ENCODE measurements at places on chromosomes 1 and 21.

GRCh38 chr1:29119121-29119929 is 4.4 kb downstream of the TMEM200B start:
- DNase-seq = no peak

GRCh38 chr1:114320586-114320985 is 166.9 kb upstream of the SYT6 start:
- no peak for DNase-seq

DNA sequence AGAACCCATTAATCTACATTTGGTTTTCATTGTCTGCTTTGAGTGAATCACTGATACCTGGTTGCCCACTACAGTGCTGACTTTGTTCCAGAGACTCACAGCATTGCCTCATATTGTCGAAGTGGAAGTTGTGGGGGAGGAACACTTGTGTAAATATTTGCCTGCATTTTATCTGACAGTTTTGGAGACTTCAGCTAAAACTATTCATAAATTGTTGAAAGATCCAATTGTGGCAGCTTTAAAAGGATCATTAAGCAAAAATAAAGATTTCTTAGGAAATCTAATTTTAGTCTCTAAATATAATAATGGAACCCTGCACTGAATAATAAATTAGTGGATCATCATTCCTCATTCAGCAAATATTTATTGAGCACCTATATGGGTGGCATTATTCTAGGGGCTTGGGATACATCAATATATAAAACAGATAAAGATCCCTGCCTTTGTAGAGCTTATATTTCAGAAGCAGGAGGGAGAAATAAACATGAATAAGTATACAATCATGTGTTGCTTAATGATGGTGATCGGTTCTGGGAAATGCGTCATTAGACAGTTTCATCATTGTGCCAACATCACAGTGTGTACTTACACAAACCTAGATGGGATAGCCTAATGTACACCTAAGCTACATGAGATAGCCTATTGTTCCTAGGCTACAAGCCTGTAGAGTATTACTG is 73.5 kb downstream of the OSBPL9 start:
- DNase-seq = peak; percentile 58

DNA sequence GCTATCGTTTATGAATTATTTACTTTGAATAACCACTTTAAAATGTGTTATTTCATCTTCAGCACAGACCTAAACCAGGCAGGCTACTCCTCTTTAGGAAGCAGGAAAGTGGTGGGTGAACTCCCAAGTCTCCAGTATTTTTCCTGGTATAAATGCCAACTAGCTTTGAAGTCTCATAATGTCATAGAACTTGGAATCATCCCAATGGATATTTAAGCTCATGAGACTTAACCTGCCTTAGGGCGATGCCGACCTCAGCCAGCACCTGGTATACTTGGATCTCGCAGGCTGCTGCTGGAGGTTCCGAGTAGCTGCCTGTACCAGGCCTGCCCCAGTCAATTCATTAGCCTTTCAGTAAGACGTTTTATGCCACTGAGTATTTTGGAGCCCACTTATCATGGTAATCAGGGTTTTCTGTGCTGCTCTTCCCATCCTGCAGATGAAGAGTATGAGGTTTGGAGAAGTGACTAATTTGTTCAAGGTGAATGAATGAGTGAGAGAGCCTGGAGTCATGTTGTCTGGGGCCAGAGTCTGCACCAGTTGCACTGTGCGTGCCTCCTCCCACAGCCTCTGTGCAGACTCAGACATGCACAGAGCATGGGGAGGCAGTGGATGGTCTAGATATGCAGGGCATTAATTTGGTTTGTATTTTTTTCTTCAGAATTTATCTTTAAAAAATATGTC is 34.9 kb downstream of the VANGL1 start:
- DNase-seq = peak; percentile 20

DNA sequence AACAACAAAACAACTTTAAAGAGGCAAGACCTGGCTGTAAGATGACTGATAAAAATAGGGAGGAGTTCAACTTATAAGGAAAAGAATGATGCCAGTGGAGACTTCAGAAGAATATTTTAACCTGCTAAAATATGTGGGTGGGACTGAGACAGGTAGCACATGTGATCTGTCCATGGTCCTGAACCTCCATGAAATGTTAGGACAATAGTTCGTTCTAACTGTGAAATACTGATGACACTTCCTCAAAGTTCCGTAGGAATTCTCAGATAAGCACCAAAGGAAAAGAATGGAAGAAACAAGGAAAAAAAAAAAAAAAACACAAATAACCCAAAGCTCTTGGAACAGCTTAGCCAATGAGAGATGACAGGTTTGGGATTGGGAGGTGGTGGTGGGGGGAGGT is 44.7 kb downstream of the CDC42BPA start:
- no peak for DNase-seq

DNA sequence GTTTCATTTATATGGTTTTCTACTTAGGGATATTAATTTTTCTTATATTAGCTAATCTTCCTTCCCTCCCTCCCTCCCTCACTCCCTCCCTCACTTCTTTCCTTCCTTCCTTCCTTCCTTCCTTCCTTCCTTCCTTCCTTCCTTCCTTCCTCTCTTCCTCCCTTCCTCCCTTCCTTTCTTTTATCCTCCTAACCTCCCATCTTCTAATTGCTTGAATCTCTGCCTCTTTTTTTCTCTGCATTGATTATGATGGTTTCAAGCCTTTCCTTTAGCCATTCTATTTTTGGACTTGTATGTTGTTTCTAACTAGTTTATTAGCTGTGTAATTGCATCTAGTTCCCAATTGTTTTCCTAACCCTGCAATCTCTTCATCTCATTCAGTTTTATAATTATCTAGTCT is 17.0 kb upstream of the PKP1 start:
- no peak for DNase-seq

DNA sequence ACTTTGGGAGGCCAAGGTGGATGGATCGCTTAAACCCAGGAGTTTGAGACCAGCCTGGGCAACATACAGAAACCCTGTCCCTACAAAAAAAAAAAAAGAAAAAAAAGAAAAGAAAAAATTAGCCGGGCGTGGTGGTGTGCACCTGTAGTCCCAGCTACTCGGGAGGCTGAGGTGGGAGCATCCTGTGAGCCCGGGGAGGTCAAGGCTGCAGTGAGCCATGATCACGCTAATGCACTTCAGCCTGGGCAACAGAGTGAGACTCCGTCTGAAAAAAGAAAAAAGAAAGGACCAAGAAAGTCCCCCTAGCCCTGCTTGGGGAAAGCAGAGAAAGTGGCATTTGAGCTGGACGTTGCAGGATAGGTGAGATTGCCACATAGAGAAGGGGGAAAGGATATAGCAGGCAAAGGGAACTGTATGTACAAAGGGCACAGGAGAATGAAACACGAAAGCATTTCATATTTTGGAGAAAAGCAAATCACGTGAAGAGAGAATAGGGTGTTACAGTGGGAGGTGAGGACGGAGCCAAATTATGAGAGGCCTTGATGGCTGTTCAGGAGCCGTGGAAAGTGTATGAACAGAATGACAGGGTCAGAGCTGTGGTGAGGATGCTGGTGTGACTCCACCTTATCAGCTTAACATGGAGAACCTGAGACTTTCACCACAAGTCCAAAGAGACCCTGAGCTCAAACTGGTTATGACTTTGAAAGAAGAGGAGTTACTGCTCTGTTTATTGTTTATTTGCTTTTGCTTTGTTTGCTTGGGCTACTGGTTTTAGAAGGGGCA is 19.5 kb upstream of the LRIG2 start:
- DNase-seq = no peak

- no peak for DNase-seq
These were observed 320.3 kb upstream of the VAMP3 start for GRCh38 chr1:7450838-7451237.

- DNase-seq = no peak
These were observed 22.7 kb downstream of the AHCYL1 start for GRCh38 chr1:110007046-110007830.

All from NCI-H2081 (cell line).